ENCODE measurements at places on chromosomes 3 and 15.

- DNase-seq, result no peak
Measured at GRCh38 chr15:100082761-100083402, 258.9 kb downstream of the ADAMTS17 start.

DNA sequence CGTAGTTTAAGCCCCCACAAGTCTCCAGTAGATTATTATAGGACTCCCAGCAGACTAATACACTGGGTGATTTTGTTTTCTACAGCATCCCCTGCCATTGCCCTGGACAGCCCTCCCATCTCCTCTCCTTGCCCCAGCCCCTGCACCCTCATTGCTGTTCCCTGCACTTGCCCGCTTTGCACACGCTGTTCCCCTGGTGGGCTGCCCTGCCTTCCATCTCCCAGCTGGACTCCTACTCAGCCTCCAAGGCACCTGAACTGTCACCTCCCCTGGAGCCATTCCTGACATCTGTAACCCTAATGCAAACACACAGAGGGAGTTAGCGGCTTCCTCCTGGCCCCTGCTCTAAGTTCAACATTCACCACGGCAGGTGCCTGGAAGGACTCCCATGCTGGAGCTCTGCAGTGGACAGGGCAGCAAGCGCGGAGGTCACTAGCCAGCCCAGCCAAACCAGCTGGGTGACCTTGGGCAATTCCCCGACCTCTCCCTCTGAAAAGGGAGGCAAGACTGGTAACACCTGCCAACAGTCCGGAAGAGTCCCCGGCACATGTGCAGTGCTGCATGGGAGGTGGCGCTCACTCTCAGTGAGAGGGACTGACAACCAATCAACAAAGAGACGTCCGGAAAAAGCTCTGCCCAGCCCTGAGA lies 38.8 kb upstream of the IQSEC1 start:
- peak; percentile 72 for DNase-seq

DNA sequence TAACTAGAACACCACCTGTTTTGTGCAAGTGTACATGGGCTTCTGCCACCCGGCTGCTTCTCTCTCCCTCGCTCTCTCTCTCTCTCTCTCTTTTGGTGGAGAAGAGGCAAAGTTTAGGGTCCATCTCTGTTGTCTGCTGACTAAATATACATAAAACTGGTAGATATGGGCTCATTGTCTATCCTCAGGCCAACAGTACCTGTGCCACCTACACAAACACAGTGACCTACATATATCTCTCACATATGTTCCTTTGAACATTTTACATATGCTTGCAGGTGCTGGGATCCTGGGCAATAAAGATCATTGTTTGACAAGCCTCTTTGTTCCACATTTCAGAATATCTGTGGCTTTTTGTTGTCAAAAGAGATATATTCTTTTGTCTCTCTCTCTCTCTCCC lies 256.3 kb upstream of the KCNH8 start:
- DNase-seq, result no peak

DNA sequence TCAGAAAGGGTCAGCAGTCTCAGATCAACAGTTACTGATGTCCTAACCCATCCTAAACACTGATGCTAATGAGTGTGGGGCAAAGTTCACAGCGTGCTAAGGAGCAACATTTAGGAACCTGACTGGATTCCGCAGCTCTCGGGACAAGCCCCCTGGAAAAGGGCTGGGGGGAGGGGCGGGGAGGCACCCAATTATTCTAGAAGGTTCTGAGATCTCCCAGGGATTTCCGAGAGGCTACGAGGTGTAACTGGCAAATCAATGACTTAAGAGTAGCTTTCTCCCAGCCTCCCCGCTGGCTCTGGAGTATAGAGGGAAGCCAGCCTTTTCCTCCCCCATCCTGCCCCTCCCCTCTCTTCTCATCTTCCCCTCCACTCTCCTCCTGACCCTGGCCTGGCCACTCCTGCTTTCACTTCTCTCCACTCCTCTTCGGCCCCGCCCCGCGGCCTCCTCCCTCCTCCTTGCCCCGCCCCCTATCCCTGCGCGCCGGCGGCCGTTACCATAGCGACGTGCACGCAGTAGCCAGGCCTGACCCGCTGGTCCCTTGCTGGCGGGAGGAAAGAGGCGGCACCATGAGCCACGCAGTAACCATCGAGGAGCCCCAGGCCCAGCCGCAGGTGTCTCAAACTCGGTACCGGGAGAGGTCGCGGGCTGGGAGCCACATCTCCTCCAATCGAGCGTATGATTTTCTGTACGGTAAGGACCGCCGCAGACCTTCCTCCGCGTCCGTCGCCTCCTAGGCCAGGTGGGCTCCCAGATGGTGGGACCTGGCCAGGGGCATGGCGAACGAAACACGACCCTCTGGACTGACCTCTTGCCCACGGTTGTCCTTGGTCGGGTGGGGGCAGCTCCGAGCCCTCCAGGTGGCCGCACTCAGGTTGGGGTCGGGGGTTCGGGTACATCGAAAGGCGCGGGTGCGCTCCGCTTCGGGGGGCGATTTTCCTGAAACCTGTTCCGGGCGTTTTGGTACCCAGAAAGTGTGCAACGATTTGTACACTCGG lies at the start of gene CFAP91:
CFAP91 (plus strand) TSS at position 493 of the 998 bp plus-strand sequence; CDS start at position 570, 77 bp downstream.
- peak; percentile 80 for DNase-seq

DNA sequence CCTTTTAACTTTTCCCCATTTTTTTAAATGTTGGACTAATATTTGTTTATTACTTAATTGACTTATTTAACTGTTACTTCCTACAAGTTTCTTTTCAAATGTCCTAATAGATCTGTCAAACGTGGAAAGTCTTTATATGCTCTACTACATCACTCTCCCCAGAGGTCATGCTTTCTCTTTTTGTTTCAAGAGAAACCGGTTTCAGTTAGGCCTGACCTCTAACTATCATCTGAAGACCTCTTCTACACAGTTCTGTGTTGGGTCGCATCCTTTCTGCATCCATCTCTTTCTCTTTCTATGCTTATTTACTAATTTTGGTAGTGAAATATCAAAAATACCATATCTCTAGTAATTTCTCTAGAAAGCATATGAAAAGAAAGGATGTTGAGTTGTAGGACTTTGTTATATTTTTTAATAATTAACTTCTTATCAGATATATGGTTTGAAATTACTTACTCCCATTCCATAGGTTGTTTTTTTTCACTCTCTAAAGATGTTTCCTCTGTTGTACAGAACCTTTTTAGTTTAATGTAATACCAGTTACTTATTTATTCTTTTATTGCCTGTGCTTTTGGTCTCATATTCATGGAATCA lies 781.2 kb upstream of the ARPP21 start:
- DNase-seq, result no peak

DNA sequence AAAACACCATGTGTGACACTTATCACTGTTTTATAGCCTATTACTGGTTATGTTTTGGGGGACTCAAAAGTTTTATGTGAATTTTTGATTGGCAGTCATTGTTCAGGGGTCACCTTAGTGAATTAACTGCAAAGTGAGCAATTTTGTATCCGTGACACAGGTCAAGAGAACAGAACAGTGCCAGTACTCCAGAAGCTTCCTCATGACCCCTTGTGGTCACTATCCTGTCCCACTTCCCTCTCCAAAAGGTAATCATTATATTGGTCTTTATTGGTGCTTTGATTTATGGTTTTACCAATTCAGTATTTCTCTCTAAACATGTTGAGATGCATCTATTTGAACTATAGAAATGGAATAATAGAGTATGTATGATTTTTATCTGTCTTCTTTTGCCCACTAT lies 107.1 kb downstream of the STT3B start:
- DNase-seq, result no peak

DNA sequence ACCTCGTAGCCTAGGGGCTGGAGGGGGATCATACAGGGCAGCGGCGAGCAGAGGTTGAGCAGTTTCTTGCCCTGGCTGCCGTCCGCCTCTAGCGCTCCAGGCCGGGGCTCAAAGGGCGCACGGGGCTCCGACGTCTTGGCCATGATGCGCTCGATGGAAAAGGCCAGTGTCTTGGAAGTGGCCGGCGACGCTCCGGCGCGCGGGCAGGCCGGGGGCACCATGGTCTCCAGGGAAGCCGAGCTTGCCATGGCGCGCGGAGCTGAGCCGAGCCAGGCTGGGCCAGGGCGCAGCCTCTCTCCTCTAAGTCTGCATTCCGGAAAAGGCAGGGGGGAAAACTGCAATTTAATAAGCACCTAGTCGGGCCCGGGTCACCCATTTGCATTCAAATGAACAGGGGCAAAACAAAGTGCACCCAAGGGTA lies 719 bp downstream of the FEZF2 start:
- DNase-seq, result no peak

GRCh38 chr3:83948771-83949170 lies 1010.0 kb upstream of the CADM2 start:
- DNase-seq, result no peak

DNA sequence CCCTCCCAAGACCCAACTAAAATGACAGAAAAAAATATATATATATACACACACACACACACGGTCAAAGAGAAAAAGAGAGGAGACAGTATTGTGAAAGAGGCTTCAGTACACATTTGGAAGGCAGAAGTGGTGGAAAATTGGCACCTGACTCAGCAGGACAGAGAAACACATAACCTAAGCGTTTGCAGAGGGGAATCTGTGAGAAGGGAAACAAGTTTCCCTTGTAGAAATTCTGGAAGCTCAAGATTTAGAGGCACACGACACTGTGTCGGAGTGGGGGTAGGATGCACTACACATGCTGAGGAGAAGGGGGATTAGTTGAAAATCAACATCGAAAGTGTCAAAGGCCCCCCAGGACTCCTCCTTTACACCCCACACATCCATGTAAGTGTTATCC lies 53.1 kb downstream of the PAK2 start:
- DNase-seq, result peak; percentile 66

DNA sequence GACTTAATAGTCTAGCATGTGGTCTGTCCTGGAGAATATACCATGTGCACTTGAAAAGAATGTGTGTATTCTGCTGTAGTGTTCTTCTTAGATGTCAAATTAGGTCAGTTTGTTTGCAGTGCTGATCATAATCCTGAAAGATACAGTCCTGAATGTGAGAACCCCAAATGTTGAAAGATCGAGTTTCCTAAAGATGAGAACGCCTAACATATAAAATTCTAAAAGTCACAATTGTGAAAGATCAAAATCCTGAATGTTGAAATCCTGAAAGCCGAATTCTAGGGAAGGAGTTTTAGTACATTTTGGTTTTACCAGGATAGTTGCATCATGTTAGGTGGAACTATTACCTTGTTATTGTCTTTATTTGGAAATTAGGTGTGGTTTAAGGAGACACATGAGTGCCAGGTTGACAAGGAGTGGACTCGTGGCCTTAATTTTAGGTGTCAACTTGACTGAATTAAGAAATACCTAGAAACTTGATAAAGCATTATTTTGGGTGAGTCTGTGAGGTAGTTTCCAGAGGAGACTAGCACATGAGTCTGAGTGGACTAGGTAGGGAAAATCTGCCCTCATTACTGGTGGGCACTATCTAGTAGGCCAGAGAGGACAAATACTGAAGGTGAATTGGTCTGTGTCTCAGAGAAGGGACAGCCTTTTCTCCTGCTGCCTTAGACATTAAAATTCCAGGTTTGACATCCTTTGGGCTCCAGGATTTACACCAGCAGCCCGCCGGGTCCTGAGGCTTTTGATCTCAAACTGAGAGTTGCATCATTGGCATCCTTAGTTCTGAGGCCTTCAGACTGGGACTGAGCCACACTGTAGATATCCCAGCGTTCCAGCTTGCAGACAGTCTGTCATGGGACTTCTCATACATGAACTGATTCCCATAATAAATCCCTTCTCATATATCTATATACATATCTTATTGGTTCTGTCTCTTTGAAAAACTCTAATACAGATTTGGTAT lies 77.1 kb downstream of the LRRC28 start:
- no peak for DNase-seq

GRCh38 chr3:28989646-28990089 lies 291.2 kb upstream of the RBMS3 start:
- DNase-seq, result no peak

GRCh38 chr3:51585197-51585596 lies 46.7 kb downstream of the RAD54L2 start:
- DNase-seq, result no peak

DNA sequence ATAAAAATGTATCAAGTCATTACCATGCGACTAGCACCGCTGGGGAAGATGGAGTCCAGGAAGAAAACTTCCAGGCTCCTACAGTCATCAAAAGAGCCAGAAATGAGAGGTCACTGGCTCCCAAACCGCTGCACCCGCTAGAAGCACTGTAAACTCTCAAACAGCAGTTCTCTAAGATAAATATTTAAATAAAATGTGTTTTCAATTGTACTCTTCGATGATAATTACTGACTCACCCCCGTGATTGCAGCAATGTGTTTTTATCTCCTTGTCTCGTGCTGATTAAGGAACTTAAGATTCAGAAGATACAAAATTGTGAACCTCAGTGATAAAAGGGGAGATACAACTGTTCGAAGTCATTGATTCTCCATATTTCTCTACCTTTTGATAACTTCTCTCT lies 45.8 kb upstream of the FOXP1 start:
- no peak for DNase-seq

- no peak for DNase-seq
Measured at GRCh38 chr3:61562721-61563312, 1.4 kb downstream of the PTPRG start.

Data from T47D (cell line).